ENCODE measurements at places on chromosomes 16 and 17.

DNA sequence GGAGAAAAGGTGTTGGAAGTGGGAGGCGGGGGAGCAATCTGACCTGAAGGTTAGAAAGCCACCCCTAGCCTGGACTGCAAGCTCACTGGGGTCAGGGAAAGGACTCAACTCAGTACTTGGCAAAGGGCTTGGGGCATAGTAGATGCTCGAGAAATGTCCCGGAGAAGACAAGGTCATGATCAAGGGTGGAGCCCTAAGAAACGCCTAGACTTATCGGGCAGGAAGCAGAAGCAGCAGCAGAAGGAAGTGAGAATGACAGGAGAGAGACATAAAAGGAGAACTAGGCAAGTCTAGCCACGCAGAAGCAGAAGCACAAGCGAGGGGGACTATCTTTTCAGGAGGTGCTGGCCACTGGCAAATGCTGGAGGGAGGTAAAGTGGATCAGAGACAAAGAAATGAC, 10.2 kb downstream of the COTL1 start:
- no peak for DNase-seq

DNA sequence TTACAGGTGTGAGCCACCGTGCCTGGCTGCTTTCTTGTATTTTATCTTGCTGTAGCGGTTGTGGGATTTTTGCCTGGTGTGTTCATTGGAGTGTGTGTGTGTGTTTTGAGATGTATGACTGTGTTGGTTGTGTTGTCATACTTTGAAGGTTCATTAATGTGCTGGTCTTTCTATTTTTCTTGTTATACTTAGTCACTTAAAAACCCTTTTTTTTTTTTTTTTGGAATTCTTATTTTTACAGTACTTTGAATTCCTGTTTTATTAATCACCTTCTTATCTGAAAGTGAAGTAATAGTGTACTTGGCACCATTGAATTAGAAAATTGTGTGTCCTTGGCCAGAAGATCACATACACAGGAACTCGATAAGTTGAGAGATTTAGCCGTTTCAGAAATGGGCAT, 30.2 kb downstream of the TENT4B start:
- DNase-seq = peak; percentile 72

DNA sequence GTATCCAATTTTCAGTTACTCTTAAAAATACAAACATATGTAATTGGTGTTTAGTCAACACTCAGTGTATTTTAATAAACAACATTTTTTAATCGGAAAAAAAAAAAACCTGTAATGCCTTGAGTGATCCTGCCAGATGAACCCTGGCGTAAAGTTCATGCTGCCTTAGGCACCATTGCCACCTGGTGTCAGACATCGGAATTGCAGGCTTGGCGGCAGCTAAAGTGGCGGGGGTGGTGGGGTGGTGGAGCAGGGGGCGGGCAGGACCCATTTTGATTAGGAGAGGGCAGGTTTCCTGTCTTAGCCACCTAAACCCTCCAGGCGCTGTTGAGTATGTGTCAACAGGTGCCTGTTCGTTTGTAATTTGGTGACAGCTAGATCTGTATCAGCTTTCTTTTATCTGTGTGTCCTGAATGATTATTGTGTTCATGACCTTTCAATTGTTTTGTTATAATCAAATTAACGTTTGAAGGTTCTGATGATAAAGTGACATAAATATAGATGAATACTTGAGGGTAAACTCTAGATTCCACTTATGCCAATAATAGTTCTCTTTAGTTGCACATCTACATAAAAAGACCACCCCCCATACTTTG, 588.7 kb downstream of the CDH13 start:
- DNase-seq = no peak

DNA sequence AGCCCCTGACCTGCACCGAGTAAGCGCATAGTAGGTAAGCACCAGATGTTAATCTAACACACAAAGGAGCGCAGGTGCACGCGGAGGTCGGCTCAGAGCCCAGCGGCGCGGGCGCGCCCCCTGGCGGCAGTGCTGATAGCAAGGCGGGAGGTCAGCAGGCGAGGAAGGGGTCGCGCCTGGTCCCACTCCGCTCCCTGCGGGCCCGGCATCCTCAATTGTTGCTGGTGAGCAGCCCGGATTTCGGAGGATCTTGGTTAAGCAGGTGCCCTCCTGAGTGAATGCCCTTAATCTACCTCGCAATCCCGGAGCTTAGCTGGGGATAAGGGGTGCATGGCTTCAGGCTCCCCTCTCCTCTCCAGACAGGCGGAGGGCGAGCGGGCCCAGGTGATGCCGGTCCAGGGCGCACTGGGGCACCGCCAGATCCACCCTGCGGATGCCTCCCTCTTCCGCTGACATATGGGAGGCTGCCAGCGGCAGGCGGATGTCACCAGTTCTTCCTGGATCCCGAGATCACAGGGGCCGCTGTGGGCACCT, 4.0 kb upstream of the WNT3 start:
- no peak for DNase-seq

DNA sequence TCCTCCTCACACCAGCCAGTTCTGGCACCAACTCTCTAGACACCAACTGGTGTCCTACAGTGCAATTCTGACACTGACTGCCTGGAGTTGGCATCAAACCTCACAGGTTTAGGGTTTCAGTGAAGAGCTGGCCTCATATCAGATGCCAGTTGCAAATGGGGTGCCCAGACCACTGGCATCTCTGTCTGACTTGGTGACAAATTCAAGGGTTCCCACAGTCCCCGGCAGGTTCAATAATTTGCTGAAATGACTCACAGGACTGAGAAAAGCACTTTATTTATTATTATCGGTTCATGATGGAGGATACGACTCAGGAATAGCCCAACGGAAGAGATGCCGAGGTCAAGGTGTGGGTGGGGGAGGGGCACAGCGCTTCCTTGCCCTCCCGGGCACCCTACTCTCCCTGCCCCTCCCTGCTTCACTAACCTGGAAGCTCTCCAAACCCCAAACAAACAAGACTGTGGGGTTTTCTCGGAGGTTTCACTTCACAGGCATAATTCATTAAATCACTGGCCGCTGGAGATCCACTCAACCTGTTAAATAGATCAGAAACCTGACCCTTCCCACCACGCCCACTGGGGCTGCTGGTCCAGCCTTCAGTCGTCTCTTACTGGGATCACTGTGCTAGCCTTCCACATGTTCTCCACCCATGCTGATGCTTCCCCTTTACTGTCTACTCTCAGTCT, 1.7 kb upstream of the NLRP1 start:
- peak; percentile 25 for DNase-seq

DNA sequence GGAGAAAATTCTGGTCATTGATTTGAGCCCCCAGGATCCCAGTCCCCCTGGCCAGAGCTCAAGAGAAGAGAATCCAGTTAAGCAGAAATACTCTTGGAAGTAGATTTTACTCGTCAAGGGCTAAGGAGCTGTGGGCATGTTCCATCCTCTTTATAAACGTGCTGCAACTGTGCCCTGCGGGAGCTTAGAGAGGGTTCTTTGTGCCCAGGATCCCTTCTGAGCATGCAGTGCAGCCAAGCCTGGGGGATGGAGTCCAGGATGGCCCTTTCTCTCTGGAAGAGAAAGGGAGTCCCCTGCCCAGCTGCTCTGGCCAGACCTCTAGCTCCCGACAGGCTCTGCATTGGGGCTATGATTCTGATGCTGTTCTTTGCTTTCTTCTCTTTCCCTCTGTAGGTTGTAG, 9.5 kb upstream of the LGALS9 start:
- no peak for DNase-seq

GRCh38 chr16:84583995-84584394, 33.9 kb downstream of the COTL1 start:
- no peak for DNase-seq

DNA sequence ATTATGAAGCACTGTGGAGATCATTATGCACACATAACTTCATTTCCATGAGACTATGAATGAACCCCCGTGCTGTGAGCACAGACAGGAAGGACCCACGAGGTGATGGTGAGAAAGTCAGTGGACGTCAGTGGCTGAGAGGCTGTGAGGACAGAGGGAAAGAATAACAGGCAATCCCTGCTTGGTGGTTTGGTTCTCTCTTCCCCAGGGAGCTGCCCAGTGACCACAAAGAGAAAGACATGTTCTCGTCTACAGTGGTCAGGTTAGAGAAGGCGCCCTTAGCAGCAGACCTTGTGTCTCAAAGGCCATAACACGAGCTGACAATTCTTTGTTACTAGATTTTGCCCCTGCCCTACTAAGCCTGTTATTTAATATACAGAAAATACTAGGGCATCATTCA, 609.2 kb downstream of the TOX3 start:
- DNase-seq = no peak

DNA sequence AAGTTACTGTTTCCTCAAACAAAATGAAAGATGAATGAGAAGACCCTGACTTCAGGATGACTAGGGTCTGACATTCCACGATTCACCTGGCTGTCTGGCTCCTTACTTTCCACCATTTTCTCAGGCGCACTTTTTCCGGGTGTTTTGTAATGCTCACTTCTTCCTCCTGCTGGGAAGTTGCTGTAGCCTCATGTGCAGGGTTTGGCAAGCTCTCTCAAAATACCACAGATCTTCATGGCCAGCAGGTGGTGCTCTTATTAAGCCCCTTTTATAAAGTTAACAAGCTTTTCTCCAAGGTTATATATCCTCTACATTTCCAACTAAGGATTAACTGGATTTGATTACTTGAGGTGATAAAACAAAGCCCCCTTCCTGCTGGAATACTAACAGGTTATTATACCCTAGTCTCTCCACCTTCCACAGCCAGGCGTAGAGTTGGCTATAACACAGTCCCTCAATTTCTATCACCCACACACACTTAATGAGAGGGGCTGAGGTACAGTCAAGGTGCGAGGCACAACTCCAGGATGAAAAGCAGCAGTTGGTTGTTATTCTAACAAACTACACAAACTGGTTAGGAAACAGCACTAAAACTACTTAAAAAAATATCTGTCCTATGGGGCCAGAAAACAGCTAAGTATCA, 45.4 kb downstream of the STH start:
- peak; percentile 92 for DNase-seq

- no peak for DNase-seq
Observed at GRCh38 chr16:12267491-12267890, 291.0 kb downstream of the SNX29 start.

- peak; percentile 6 for DNase-seq
Observed at GRCh38 chr17:78808163-78808562, 26.1 kb upstream of the CYTH1 start.

- no peak for DNase-seq
Observed at GRCh38 chr17:9268546-9268945, 247.2 kb downstream of the NTN1 start.

GRCh38 chr17:55666806-55667205, 55.9 kb downstream of the TMEM100 start:
- no peak for DNase-seq

GRCh38 chr17:165939-166338, 15.5 kb downstream of the DOC2B start:
- no peak for DNase-seq
